ENCODE measurements at places on chromosomes 16 and 17.
A peak's percentile ranks its signal among the peaks of the same experiment; 100 is the strongest.

- peaks cover 7% of the 10 kb centered on the region for H3K27me3 ChIP-seq
- no peak overlapping the region for H3K4me3 ChIP-seq
- no peaks in the 10 kb centered on the region for H3K36me3 ChIP-seq
Measured at GRCh38 chr17:36072431-36073121, 8.5 kb downstream of the CCL18 start.

GRCh38 chr17:74307984-74308773 lies 17.8 kb upstream of the KIF19 start:
- no peak overlapping the region for H3K27ac ChIP-seq
- H3K36me3 ChIP-seq: peaks cover 4% of the 10 kb centered on the region
- H3K27me3 ChIP-seq: no peaks in the 10 kb centered on the region
- H3K4me3 ChIP-seq: no peak overlapping the region

DNA sequence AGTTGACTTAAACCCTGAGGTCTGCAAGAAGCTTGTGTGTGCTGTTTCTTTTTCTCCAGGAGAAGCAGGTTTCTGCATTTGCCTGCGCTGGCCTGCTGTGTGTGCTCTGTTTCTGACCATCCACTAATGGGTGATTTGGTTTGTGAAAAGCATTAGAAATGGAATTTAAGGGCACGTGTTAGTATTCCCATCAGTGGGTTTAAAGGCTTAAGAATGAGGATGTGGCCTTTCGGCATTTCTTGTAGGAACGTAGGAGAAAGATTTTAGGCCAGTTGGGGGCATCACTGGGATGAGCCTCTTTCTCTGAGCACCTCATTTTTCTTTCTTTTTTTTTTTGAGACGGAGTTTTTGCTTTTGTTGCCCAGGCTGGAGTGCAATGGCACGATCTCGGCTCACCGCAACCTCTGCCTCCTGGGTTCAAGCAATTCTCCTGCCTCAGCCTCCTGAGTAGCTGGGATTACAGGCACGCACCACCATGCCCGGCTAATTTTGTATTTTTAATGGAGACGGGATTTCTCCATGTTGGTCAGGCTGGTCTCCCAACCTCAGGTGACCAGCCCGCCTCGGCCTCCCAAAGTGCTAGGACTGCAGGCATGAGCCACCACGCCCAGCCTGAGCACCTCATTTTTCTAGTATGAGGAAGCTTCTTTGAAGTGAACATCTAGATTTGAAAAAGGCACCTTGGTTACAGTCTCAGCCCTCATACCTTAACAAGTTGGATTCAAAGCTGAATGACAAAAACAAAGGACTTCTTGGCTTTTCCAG lies 110.3 kb downstream of the BANP start:
- H3K4me1 ChIP-seq: no peaks in the 10 kb centered on the region
- peaks cover 8% of the 10 kb centered on the region for H3K36me3 ChIP-seq
- DNase-seq: no peak
- H3K27ac ChIP-seq: no peak overlapping the region
- no peaks in the 10 kb centered on the region for H3K27me3 ChIP-seq
- no peak overlapping the region for H3K4me3 ChIP-seq

GRCh38 chr17:74625661-74626060 lies 2.1 kb upstream of the CD300E start:
- H3K27me3 ChIP-seq: peaks cover 34% of the 10 kb centered on the region
- DNase-seq: no peak
- no peak overlapping the region for H3K27ac ChIP-seq
- H3K4me1 ChIP-seq: no peaks in the 10 kb centered on the region
- H3K4me3 ChIP-seq: no peak overlapping the region
- peaks cover 1% of the 10 kb centered on the region for H3K36me3 ChIP-seq

- no peak within 1 kb of the TSS for H3K27ac ChIP-seq
- H3K4me3 ChIP-seq: no peak within 1 kb of the TSS
- H3K36me3 ChIP-seq: no peaks in the 10 kb centered on the region
- H3K27me3 ChIP-seq: peaks cover 55% of the 10 kb centered on the region
Measured at GRCh38 chr17:33292981-33293867, at the start of gene ASIC2. Gene ASIC2 (minus strand): TSS chr17:33293295.

- no peak for DNase-seq
- H3K36me3 ChIP-seq: no peaks in the 10 kb centered on the region
- H3K4me3 ChIP-seq: no peak overlapping the region
- H3K27ac ChIP-seq: no peak overlapping the region
Measured at GRCh38 chr16:66849549-66849948, 5.3 kb downstream of the CA7 start.

- DNase-seq: peak; percentile 49
- H3K4me3 ChIP-seq: no peak overlapping the region
- H3K4me1 ChIP-seq: no peaks in the 10 kb centered on the region
- no peaks in the 10 kb centered on the region for H3K36me3 ChIP-seq
Measured at GRCh38 chr16:86874141-86874540, 295.8 kb downstream of the FOXL1 start.

- no peak overlapping the region for H3K27ac ChIP-seq
- no peak for DNase-seq
- H3K4me1 ChIP-seq: no peaks in the 10 kb centered on the region
- H3K27me3 ChIP-seq: no peaks in the 10 kb centered on the region
Measured at GRCh38 chr16:85441189-85441889, 171.8 kb upstream of the GSE1 start.

- H3K36me3 ChIP-seq: no peaks in the 10 kb centered on the region
- H3K27ac ChIP-seq: no peak overlapping the region
- H3K4me3 ChIP-seq: no peak overlapping the region
- DNase-seq: no peak
- H3K27me3 ChIP-seq: no peaks in the 10 kb centered on the region
Measured at GRCh38 chr17:35390156-35390555, 16.7 kb upstream of the SLFN11 start.

GRCh38 chr16:58510776-58511628 lies 4.3 kb upstream of the SETD6 start:
- no peak for DNase-seq
- H3K27me3 ChIP-seq: no peaks in the 10 kb centered on the region
- no peak overlapping the region for H3K4me3 ChIP-seq
- no peak overlapping the region for H3K27ac ChIP-seq

- H3K4me3 ChIP-seq: no peak overlapping the region
- no peaks in the 10 kb centered on the region for H3K36me3 ChIP-seq
- no peak overlapping the region for H3K27ac ChIP-seq
- DNase-seq: no peak
- H3K27me3 ChIP-seq: peaks cover 23% of the 10 kb centered on the region
Measured at GRCh38 chr17:44546671-44547606, 10.3 kb upstream of the FZD2 start.

GRCh38 chr16:6081320-6081976 lies 983.9 kb upstream of the EEF2KMT start:
- peak; percentile 26 for DNase-seq
- no peaks in the 10 kb centered on the region for H3K4me1 ChIP-seq
- no peak overlapping the region for H3K27ac ChIP-seq
- H3K36me3 ChIP-seq: no peaks in the 10 kb centered on the region
- no peaks in the 10 kb centered on the region for H3K27me3 ChIP-seq
- H3K4me3 ChIP-seq: no peak overlapping the region

Measured in activated CD4-positive, alpha-beta memory T cell treated with anti-CD3 and anti-CD28 coated beads for 36 hours (primary cell).